Stimulated activated CD4-positive, alpha-beta T cell treated with anti-CD3 and anti-CD28 coated beads, TNF-alpha, amount 100 ng/mL, for 4 hours (primary cell): ENCODE measurements at places on chromosomes 12 and 14.

- no peak for DNase-seq
These were observed 52.0 kb downstream of the NFKBIA start for GRCh38 chr14:35352274-35353233.

DNA sequence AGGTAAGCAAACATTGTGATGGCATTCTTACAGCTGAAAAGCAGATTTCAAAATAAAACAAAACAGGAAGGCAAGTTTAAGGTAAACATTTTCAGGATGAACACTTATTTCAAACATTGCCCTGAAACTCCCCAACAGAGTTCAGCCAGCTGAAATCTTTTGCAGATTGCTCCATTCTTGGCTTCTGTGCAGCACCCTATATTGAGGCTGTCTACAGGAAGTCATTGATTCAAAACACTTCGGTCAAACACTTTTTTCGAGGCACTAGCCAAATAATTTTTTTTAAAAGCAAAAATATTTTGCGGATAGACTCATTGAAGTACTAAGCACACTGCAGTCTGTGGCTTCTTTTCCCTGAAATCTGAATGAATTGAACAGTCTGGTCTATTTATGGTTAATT lies 318.1 kb upstream of the PDE3A start:
- no peak for DNase-seq

GRCh38 chr14:33689680-33690079 lies 261.2 kb downstream of the EGLN3 start:
- no peak for DNase-seq

DNA sequence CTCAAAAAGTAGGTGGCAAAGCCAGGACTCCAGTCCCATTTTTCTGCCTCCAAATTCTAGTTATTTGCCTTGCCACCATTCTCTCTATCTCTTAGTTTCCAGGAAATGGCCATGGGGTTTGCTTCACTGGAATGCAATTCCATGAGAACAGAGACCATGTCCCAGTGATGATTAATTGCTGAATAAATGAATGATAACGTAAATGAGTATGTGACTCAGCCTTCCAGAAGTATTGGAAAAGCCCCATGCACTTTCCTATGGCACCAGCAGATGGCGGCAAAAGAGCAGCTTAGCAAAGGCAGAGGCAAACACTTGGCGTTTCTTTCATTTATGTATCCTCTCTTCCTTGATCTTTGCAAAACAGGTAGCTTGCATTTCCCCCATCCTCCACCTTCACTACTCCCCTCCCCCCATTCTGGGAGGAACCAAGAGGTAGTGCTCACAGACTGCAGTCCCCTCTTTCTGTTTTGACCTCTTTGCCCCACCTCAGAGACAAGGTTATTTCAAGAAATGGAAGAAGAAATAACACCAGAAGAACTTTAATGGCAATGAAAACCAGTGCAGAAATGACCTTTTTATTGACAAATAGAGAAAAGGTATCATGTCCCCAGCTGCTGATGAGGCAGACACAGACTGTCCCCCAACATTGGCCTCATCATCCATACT lies 21.3 kb downstream of the TBX3 start:
- peak; percentile 29 for DNase-seq

DNA sequence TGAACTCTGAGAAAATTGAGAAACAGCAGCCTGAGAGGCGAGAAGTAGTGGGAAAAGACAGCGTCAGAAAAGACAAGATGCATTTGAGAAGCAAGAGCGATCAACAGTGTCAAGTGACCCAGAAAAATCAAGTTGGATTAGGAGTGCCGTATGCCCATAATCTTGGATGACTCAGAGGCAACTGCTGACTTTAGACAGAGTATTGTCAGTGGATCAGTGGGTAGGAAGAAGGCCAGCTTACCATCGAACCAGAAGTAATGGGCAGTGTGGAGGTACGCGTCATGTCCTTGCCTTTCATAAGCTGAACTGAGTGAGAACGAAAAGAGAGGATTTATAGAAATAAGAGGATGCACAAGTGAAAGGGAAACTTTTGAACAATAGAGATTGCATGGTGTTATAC lies 151.0 kb upstream of the NAV3 start:
- no peak for DNase-seq

DNA sequence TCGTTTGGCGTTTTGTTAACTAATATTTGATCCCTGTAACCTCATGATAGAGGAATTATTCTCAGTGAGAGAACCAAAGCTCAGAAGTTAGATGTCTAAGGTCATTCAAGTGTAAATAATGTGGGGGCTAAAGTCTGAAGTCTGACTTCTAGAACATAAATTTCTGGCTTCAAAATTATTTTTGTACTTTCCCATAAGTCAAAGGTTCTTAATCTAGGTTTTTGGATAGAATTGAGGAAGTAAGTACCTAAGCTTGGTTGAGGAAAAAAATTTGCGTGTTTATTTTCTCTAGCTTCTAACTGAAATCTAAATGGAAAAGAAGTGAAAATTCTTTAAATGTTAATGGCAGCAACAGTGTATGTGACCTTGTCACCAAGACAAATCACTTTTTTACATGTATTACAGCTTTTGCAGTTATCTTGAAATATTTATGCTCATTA lies 2.3 kb downstream of the LARP4 start:
- no peak for DNase-seq

DNA sequence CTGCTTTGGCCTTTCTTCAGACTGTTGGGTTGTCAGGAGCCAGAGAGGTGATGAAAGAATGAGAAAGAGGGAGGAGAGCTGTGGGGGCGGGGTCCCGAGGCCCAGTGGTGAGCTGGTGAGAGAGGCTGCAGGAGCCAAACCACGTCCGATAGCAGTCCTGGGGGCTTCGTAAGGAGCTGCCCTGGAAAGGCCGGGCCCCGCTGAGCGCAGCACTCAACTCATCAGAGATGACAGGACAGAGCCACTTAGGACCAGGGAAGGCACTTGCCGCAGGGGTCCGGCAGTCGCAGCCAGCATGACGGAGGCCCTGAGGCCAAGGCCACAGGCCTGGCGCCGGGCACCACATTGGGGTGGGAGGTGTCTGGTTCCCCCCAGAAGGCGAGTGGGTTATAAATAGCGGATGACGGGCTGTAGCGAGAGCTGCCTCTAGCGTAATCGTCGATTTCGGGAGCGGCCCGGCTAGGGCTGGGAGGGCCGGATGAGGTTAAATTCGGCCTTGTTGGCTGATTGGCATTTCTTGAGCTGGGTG lies 179.0 kb downstream of the TSPAN9 start:
- no peak for DNase-seq

GRCh38 chr14:68733086-68733914 lies 59.6 kb downstream of the ZFP36L1 start:
- DNase-seq: no peak

GRCh38 chr14:71166180-71166837 lies 259.1 kb downstream of the PCNX1 start:
- no peak for DNase-seq

- no peak for DNase-seq
These were observed at the start of gene MGP for GRCh38 chr12:14885718-14886221. TSS of gene MGP (minus strand) at chr12:14885854. CDS start at chr12:14885791, 63 bp downstream.

GRCh38 chr14:85224241-85224640 lies 305.7 kb upstream of the FLRT2 start:
- no peak for DNase-seq
